ENCODE measurements at places on chromosomes 4 and X.

DNA sequence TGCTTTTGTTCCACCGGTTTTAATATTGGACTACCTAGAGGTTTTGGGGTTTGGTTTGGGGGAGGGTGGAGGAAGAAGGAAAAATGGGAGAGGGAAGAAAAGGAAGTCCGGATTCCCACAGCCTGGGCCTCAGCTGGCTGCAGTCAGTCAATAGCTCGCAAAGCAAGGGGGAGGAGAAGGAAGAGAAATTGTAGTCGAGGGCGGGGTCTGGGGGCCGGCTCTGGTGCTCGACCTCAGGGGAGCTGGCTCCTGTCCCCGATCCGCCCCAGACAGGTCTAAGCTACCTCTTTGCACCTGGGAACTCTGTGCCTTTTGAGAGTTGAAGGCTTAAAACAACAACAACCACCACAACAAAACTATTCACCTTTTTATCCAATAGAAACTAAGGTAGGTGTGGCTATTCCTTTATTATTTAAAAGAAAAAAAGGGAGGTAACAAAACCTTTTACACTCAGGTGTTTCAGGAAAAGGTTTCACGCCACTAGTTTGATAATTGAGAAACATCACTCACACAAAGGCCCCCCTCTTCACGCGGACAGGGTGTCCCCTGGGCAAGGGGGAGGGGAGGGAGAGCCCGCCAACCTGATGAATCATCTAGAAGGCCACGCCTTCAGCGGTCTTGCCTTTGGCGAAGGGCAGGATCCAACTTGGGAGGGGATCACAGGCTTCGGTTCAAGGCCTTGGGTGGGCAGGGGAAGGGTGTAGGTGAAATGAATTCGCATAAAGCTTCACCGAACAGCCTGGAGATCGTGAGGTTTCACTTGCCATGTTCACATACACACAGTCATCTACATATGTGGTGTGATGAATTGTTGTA is 1.6 kb upstream of the LNX1 start:
- DNase-seq, result no peak

DNA sequence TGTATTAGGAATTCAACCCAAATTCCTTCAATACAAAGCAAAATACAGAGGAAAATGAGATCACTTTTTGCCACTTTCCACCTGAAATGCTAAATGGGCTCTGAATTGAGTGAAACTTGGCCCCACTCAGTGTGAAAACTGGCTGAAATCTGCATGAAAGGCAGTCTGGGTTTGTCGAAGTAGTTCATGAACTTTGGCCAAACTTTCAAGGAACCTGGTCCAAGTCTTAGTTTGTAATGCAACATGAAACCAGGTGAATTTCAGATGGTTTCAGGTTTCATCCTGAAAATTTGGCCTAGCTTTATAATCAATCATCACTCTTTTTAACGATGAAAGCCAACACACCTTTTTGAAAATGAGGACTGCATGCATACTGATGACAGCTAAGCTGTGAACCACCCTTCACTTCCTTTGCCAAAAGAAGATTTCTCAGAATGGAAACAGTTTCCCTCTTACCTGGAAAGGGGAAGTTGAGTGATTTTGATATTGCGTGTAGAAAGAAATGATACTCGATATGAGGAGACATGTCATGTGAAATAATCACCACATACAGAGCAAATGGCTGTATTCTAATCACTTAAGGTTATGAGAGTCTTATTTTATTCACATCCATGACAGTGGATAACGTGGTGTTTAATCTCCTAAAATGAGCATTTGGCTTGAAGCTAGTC is 209.9 kb upstream of the ETNPPL start:
- no peak for DNase-seq

DNA sequence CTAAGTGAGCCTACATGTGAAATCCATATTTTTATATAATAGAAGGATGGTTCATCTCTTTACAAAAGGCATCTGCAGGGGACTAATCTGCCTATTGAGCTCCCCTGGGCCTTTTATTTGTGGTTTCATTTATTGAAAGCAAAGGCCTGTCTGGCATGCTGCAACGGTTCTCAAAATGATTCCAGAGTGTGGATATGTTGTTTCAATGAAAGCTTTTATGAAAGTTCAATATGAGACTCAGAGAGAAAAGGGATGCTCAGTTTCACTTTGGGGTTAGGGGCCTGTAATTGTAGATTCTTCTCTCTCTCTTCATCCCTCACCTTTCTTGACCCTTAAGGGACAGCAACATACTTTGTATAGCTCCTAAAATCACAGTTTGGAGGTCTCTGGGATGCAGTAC is 204.2 kb upstream of the CASK start:
- no peak for DNase-seq

- DNase-seq, result peak; percentile 95
Observed at GRCh38 chrX:70219938-70220764, 14.3 kb upstream of the AWAT1 start.

DNA sequence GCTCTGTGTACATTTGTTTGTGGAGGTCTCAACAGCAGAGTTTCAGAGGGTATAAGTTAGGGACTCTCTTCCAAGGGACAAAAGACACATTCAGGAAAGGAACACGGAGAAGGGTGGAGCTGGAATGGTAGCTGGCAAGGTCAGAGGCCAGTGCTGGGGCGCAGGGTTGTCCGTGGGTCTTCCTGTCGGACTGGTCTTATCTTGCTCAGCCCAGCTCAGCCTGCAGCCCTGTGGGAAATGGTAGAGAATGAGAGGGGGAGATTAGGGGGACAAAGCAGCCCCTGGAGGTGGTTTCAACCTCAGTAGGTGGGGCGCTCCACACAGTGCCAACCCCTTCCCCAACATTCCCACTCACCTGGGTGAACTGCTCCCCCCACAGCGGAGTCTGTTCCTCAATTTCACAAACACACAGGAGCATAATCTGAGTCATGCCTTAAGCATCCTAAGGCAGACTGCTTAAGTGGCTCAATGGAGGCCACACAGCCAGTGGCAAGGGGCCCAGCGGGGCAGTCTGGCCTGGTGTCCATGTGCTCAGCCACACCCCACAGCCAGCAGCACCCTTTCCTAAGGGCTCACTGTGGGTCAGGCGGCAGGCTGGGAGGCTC is 6.9 kb upstream of the HDAC6 start:
- no peak for DNase-seq

- no peak for DNase-seq
Observed at GRCh38 chr4:87045659-87046058, 110.8 kb downstream of the AFF1 start.

DNA sequence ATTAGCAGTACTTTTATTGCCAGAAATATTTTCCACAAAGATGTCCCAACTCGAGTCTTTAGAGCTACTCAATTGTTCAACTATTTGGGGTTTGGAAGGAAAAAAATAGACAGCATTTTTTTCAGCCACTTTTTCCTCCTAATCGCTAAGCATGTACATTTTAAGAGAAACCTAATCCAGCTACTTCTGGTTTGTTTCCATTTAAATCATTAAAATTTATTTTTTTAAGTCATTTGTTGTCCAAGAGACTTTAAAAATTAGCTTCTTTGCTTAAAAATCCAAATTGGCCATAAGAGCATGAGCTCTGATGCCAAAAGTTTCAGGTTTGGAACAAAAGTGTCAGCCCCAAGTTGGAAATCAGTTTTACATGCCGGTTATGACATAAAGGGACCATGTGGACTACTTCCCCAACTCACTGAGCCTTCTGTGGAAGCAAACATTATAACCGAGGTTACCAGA is 186.3 kb upstream of the INTU start:
- no peak for DNase-seq

GRCh38 chr4:3823496-3824341 is 57.5 kb downstream of the ADRA2C start:
- no peak for DNase-seq

GRCh38 chrX:11319806-11320520 is 26.8 kb downstream of the AMELX start:
- DNase-seq, result no peak

DNA sequence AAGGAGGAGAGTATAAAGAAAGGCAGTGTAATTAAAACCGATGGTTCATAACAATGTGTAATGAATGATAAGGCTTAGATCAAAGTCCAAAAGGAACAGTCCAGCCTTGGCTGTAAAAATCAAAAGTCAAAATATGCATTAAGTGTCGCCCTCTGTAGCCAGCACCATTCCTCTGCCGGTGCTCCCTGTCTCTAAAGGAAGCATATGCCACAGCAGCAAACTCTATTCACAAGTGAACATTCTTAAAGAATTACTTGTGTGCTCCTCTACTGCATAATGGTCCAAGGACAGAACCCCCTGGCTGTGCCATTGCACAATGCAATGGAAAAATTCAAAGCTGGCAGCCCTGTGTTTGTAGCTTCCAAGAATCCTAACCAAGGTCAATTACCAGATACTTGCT is 16.3 kb upstream of the MBNL3 start:
- no peak for DNase-seq

DNA sequence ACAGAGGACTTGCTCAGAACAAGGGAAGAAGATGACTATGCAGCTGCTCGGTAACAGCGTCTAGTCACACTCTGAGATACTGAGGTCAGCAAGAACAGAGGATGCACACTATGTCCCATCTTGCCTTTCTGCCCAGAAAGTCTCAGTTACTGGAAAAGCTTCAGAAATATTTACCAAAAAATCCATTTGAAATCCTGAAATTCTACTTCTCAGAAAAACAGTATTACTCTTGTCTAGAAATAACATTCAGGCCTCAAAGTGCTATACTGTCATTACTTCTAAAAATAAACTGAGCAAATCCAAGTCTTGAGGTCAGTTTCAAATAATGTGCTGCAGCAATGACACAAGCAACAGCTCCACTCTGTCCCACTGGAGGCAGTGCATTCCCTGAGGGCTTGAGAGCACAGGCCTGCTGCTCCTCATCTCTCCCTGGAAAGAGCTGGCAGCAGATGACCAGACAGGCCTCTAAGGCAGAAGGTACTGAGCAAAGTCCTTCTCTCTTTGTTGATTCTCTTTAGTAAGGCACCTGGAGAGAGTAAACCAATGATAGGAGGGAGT is 76.9 kb downstream of the CAMK2D start:
- no peak for DNase-seq

GRCh38 chrX:132677233-132677716 is 188.4 kb upstream of the MBNL3 start:
- DNase-seq, result no peak

GRCh38 chr4:179116581-179116980 is 1674.3 kb upstream of the AGA start:
- DNase-seq, result no peak

- no peak for DNase-seq
Observed at GRCh38 chr4:183422962-183423631, 21.3 kb upstream of the CDKN2AIP start.

DNA sequence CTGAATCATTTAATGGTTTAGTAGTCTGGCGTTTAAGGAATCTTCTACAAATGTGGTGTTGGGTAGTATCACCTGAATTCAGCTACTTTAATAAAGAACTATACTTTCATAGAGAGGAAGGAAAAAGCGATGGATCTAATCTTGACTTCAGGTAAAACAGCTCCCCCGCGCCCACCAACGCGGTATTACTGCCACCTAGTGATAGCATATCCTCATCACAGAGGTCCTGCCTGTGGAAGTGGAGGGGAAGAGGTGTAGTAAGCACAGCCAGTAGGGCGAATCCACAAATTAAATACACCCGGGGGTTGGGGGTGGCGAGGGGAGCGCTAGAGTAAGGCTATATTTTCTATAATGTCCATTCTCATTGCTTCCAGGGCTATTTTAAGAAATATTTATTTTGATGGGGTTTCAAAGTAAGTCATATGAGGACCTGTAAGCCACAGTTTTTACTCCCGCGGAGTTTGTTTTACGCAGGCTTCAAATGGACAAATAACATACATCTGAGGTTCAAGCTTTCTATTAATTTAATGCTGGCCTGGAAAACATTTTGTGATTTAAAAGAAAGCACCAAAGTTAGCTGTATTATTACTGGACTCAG is 8.3 kb upstream of the DAPP1 start:
- no peak for DNase-seq

- DNase-seq, result no peak
Observed at GRCh38 chrX:109719264-109719663, 13.8 kb downstream of the ACSL4 start.

GRCh38 chr4:169530048-169530447 is 82.3 kb downstream of the NEK1 start:
- DNase-seq, result no peak

- no peak for DNase-seq
Observed at GRCh38 chrX:149198980-149199732, 305.9 kb downstream of the IDS start.

- no peak for DNase-seq
Observed at GRCh38 chr4:159706704-159707103, 603.8 kb downstream of the RAPGEF2 start.

DNA sequence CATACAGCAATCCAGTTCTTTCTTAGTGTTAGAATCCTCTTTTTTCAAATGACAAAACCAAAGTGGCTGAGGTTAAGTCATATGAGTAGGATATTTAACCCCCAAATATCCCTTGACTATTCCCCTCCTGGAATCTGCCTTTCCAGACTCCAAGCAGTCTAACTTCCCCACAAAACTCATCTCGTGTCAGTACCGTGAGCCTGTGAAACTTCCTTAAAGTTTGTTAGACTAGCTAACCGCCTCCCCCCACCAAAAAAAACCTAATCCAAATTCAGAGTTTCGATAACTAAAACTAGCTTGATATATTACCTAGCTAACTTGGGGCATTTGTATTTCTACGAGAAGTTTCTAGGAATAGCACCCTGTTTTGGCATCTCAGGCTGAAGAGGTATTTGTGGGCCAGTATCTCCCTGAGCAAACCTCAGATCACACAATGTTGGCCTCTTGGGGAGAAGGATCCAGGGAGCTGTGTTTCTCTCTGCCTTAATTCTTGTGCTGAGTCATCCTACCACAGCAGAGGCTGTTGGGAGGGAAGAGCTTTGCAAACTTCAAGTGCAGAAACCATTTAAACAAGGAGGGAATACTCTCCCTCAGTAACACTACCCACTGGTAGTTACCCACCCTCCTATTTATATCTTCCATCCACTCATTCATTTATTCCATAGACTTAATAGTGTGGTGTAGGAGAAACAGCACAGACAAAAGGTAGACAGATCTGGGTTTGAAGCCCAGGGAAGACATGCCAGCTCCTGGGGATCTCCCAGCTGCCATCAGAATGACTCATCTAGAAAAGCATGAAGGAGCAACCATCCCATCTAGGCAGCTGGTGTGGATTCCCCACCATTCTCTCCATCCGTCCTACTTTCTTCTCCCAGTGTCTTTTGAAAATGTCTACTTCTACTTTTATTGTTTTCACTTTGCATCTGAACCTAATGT is 39.3 kb upstream of the TXK start:
- no peak for DNase-seq

DNA sequence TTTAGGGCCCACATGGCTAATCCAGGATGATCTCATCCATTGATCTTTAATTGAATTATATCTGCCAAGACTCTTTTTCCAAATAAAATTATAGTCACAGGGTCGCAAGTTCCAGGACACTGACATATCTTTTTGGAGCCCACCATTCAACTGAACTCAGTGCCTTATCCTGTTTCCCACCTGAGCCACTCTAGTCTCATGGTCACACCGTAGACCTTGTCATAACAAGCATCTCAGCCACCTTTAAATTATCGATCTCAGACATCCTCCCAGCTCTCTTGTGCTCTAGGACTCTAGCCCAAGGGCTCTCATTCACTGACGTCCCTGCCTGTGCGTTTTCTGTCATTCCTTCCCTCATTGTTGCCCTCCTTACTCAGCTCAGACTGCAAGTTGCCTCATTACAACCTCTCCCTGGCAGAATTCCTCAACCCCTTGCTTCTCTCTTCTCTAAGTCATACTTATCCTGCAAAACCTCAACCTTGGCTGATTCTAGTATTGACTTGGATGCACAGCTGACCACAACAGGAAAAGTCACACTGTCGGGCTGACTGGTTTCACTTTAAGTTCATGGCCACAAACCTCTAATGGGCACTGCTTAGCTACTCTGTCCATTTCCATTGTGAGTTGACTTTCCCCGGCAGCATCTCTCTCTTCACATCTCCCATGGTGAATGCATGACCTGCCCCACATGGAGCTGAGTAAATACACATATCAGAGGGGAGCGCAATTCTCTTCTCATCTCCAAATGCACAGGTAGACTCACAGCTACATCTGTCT is 91.0 kb upstream of the TRIM2 start:
- no peak for DNase-seq

Measured in LNCaP clone FGC (cell line).